ENCODE measurements at places on chromosomes 12 and 14.

DNA sequence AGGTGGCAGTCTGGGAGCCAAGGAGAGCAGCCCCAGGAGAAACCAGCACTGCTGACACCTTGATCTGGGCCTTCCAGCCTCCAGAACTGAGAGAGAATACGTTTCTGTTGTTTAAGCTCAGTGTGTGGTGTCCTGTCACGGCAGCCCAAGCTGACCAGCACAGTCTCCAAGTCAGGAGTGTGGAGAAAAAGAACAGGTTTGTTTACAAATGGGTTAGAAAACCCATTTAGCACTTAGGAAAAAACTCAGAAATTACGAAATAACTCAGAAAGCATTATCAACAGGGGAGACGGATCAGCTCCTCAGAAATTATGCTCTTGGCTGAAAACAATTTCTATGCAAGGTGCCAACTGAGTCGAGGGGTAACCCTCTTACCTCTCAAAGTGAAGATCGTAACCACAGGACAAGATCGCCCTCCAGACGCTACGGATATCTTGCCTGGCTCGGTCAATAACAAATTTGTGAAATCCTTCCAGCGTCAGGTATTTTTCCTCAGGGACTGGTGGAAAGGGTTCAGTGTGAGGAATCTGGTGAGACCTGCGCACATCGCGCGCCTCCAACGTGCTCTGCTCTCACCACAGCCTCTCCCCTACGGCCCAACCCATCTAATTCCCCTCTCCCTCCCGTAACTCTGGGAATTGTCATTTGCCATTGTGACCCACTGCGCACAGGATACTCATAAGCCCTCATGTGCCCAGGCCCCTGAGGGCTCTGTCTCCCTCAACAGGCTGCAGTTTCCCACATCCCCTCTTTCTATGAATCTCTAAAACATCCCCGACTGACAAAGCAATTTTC lies 50.2 kb downstream of the TRAFD1 start:
- DNase-seq = no peak

- no peak for DNase-seq
Observed at GRCh38 chr14:76088326-76088725, 63.4 kb upstream of the GPATCH2L start.

GRCh38 chr12:9327320-9327719 lies 119.1 kb upstream of the PZP start:
- DNase-seq = no peak

DNA sequence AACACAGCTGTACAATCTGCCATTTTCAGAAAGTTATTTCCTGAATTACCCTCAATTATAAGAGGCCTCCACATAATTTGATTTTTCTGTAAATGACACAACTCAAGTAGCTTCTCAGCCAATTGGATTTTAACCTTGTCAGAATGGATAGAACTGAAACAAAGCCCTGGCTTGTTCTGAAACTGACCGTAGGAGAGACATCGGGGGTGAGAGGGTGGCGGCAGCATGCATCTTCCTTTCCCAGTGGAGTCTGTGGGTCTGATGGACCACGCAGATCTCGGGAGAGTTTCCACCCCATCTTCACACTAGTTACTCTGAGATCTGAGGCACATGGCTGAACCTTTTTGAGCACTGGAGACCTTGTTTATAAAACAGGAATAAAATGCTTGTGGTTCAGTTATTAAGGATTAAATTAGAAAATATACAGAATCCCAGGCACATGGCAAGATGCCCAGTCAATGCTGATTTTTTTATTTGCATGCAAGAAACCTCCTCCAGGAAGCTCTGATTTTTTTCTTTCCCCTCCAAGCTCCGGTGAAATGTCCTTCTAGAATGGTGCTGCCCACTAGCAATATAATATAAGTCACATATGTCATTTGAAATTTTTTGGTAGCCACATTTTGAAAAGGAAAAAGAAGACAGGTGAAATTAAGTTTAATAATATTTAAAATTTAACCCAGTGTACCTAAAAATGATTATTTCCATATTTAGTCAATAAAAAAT lies 153.9 kb downstream of the CHST11 start:
- no peak for DNase-seq

DNA sequence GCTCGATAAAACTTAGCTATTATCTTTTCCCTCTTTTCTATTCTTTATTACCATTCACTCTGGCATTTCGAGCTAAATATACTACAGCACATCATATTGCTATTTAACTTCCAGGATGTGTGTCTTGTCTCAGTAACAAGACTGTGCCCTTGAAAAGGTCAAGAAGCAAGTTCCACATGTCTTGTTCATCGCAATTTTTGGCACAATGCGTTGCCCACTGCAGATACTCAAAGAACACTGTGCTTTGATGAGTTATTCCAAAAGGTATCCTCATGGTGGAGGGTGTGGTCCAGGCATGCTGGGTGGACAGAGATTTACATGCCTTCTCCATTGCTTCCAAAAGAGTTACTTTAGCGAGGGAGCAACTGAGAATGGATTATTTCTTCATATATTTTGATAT lies 6.6 kb downstream of the E2F7 start:
- DNase-seq = no peak

DNA sequence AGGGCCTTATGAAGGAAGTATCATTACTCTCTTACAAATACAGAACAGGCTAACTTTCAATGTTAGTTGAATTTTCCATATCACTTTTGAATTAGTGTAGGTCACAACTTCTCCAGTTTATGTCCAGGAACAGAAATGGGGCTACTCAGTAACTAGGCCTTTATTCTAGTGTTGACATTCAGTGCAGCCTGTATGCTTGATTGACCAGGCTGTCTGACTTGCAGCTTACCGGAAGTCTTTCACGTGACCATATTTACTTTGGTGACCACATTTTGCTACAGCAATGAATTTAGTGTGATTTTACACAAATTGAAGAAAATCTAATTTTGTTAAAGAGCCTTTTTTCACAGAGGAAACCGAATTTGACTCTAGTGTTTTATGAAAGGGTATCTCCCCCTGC lies 12.4 kb downstream of the MTERF2 start:
- DNase-seq = no peak

- DNase-seq = no peak
Observed at GRCh38 chr12:46407361-46407760, 34.8 kb upstream of the SLC38A2 start.

DNA sequence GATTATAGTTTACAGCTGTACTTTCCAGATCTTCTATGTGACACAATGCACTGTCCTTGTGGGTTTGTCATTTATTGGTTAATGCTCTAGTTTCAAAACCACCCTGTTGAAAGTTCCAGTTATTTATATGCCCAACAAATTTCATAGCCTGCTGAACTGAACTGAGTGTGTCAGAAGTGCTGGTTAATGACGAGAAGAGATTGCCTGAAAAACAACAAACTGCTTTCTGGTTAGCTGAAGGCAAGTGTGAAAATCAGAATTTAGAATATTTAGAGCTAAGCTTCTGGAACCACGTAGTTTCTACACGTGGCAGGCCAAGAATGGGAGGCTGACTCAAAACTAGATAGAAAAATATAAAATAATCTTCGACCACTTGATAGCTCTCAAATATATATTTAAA lies 19.1 kb upstream of the RIN3 start:
- no peak for DNase-seq

GRCh38 chr12:100901266-100901665 lies 106.7 kb downstream of the ANO4 start:
- DNase-seq = no peak
